Forelimb muscle (tissue), 1 donor: ENCODE measurements at places on chromosomes 2 and 18. TPM values are rescaled to one million over a fixed set of nuclear protein-coding genes. Genes with fewer than 3 reads are reported as not detected.

KLHL14 gene
- 0.08 TPM for polyA plus RNA-seq

DNA sequence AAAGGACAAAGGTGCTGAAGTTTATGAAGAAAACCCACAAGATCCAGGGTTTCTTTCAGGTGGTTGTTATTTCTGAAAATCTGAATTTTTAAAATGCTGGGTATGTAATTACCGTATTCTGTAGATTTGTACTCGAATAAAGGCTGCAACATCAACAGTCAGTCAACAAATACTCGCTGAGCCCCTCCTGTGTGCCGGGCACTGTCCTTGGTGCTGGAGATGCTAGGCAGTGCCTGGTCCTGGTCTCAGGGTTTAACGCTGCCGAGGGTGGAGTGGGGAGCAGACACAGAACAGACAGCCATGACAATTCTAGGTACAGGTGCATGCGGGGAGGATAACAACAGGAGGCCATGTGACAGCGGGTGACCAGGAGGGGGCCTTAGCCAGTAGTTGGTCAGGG, 27.2 kb upstream of the PDIA6 start:
- DNase-seq = no peak

- no peak for DNase-seq
These were observed 40.1 kb downstream of the MRPL35 start for GRCh38 chr2:86239326-86239725.

GRCh38 chr2:218266316-218266979, 3.5 kb downstream of the AAMP start:
- DNase-seq = no peak

DNA sequence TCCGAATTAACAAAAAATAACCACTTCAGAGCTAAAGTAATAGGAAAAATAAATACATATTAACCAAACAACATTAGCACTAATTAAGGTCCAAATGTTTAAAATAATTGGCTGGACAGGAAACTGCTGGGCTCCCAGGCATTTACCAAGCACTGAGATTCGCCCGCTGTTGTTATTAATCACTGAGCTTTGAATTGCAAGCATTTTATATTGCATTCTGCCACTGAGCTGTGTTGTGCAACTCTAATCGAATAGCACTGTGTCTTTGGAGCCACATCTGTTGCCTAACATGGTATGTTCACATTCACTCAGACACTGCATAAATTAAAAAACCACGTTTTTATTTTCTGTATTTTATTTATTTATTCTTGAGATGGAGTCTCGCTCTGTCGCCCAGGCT, 88.9 kb downstream of the SOWAHC start:
- DNase-seq = no peak

DNA sequence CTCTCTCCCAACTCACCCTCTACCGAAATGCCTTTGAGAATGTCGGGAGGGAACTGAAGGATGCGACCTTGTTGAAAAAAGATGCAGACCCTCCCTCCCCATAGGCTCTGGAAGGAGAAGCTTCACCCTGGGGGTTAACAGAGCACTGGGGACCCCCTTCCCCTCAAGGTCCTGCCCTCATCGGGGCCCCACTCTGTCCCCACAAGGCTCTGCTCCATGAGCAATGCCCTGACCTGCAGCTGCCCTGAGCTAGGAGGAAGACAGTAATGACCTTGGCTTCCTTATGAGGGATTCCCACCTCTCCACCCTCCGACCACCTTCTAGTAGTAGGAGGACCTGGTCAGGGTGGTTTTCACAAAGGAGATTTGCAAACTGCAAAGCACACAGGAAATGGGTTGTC, 44.4 kb upstream of the HPCAL1 start:
- no peak for DNase-seq

GRCh38 chr2:218082586-218083351, 13.7 kb downstream of the RUFY4 start:
- no peak for DNase-seq

- no peak for DNase-seq
These were observed 152.1 kb upstream of the KYNU start for GRCh38 chr2:142725386-142725785.

SLC20A1 gene
- polyA plus RNA-seq = 19.1 TPM

DNA sequence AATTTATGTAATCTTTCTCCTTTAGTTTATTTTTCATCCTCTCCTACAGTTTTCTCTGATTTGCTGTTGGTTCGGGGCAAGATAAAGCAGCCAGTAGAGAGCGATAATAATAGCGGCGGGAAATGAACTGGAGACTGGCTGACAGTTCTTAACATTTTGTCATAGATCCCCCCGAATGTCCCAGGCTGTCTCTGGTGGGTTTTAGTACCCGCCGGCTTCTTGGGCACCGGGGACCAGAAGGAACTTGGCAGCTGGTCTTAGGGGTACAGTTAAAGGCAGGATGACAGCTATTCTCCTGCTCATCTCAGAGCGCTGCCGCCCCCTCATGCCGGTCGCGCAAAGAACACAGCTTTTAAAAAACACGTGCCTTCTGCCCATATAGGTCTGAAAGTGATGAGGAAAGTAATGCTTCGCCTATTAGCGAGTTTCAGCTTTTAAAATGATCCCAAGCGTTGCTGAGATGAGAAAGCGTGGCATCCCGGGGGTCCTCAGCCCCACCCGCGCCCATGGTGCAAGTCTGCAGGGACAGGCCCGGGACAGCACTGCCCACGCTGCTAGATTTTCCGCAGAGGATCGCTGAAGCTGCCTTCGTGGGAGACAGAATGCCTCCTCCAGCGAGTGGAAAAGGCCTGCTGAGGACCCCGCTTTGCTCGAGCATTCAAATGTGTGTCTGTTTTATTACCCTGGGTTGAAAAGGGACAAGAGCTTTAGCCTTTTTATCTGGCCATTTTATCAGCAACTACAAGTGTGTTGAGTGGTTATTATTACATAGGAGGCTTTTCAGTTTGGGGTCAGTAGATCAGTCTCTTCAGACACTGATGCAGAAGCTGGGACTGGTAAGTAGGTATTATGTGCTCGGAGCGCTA, 3.8 kb downstream of the ONECUT2 start:
- no peak for DNase-seq

BOK gene
- 63.4 TPM for polyA plus RNA-seq
